ENCODE measurements at places on chromosomes 7 and 10. TPM values are rescaled to one million over a fixed set of nuclear protein-coding genes. Genes with fewer than 3 reads are reported as not detected.

The CYP3A4 gene
- total RNA-seq = not detected

The PKD2L1 gene
- not detected for total RNA-seq

The NUTM2E gene
- not detected for total RNA-seq

The UCMA gene
- total RNA-seq = not detected

The SEMA4G gene
- total RNA-seq = 0.29 TPM

The FAM25C gene
- not detected for total RNA-seq

The SOSTDC1 gene
- total RNA-seq = 0.29 TPM

The ACTL6B gene
- total RNA-seq = not detected

The APBB1IP gene
- not detected for total RNA-seq

The FBXW4 gene
- total RNA-seq = 13.8 TPM

The SGMS1 gene
- 38.6 TPM for total RNA-seq

The GPC2 gene
- total RNA-seq = 0.18 TPM

The GRM3 gene
- not detected for total RNA-seq

The TRIM73 gene
- total RNA-seq = not detected

The CLDN4 gene
- total RNA-seq = 6.7 TPM

The C10orf53 gene
- not detected for total RNA-seq

The UCN3 gene
- not detected for total RNA-seq

The EVX1 gene
- total RNA-seq = not detected

The BEND7 gene
- 0.29 TPM for total RNA-seq

The RTKN2 gene
- total RNA-seq = 0.71 TPM

The TDRD1 gene
- total RNA-seq = not detected

The POU6F2 gene
- not detected for total RNA-seq

The CRPPA gene
- 0.89 TPM for total RNA-seq

The RINT1 gene
- total RNA-seq = 21.6 TPM

The CLCN1 gene
- total RNA-seq = not detected

The NPS gene
- not detected for total RNA-seq

The SPDYE16 gene
- total RNA-seq = not detected

The CALY gene
- total RNA-seq = not detected

The VSTM4 gene
- total RNA-seq = under 0.01 TPM

The SPDYE1 gene
- total RNA-seq = not detected

The TMEM176B gene
- 0.58 TPM for total RNA-seq

The TMEM184A gene
- not detected for total RNA-seq

The SMO gene
- total RNA-seq = 9.7 TPM

The SH3PXD2A gene
- 16.7 TPM for total RNA-seq

The ACSM6 gene
- total RNA-seq = not detected

The HTRA1 gene
- total RNA-seq = 49.6 TPM

The TAC1 gene
- total RNA-seq = not detected

The PAPSS2 gene
- 122 TPM for total RNA-seq

The PRSS37 gene
- not detected for total RNA-seq

The CRYGN gene
- not detected for total RNA-seq

The IFIT1B gene
- not detected for total RNA-seq

The LIPM gene
- not detected for total RNA-seq

The CLDN3 gene
- not detected for total RNA-seq

The RHOBTB1 gene
- 10.3 TPM for total RNA-seq
